AG04449 (cell line): ENCODE measurements at places on chromosomes 13 and 19.

DNA sequence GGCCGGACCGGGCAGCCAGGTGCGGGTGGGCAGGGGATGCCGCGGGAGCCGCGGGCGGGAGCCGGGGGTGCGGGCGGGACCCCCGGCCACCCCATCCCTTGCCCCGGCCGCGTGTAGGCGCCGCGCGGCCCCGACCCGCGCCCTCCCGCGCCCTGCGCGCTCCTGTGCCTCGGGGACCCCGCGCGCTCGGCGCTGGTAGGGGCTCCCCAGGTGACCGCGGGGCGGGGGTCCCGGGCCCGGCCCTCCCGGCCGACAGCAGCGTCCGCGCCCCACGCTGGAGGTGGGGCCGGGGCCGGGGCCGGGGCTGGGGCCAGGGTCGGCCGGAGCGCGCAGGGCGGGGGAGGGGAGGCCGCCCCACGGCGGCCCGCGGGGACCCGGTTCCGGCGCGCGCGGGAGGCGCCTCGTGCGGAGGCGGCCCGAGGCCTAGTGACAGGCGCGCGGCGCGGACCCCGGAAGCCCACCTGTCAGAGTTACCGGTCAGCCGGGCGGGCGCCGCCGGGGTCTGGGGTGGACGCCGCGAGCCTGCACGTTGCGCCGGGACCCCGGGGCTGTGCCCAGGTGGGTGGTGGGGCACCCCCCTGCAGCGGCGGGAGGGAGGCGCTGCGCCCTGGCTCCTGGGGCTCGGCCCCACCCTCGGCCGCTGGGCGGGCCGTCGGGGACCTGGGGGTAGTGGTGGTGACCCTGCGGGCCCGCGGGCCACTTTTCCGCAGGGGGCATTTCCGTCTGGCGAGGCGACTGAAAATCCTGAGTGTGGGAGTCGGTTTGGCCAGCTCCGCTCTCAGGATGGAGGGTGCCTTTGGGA, 518 bp downstream of the TFDP1 start:
- no peak for DNase-seq

DNA sequence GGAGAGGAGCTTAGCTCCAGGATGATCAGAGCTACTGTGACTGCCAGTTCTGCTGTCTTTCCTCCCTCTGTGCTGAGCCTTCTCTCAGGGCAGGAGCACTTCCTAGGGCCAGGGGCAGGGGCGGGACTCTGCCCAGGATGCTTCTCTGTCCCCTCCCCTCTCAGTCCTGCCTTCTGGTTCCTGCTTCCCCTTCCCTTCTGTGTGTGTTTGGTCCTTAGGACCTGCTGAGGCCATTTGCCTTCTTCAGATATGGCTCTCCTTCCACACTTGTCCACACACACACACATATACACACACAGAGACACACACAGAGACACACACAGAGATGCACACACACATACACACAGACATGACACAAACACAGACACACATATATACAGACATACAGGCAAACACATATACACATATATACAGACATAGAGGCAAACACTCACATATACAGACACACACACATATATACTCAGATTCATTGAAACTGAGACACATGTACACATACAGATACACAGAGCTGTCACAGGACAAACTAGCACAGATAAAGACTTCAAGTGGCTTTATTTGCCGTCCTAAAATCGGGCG, 22.0 kb upstream of the CD177 start:
- DNase-seq = no peak

GRCh38 chr13:58852076-58852475, 1220.5 kb downstream of the PCDH17 start:
- no peak for DNase-seq

- no peak for DNase-seq
Observed at GRCh38 chr19:19428746-19429145, 23.3 kb downstream of the GATAD2A start.

- no peak for DNase-seq
Observed at GRCh38 chr13:46630431-46631178, 77.6 kb downstream of the LRCH1 start.

DNA sequence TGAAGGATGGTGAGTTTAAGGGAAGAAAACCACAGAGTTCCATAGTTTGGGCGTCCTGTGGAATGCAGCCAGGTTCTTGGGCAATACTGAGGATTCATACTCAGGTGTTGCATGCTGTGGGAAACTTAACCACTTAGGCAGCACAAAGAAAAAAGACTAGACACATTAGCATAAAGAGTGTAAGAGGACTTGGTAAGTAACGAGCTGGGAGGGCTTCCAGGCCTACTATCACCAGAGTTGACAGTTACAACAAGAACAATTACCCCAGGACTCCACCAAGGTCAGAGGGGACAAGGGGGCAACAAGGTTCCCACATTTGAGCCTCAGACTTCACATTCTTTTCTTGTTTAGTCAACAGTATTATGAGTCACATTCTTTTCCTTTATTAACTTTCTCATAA, 33.2 kb downstream of the KCTD12 start:
- no peak for DNase-seq
